ENCODE measurements at places on chromosomes 12 and 14. TPM values are rescaled to one million over a fixed set of nuclear protein-coding genes. Genes with fewer than 3 reads are reported as not detected.

ASCL1 gene
- not detected for total RNA-seq

DNA sequence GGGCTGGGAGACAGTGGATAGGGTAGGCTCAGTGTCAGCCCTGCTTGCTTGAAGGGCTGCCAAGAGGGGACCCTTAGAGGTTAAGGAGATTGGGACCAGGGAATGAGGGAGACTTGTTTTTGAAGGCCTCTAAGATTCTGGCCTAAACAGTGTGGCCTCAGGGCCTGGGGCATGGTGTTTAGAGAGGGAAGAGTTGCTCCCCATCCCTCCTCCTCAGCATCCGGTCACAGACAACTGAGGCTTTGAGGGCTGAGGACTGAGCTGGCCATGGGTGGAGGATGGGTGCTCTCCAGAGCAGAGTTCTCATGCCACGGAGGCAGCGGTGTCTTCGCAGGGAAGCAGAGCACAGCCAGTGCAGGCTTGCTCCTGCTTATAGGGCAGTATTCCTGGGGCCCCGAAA is 49.4 kb downstream of the KRT80 start:
- DNase-seq: no peak

GRCh38 chr12:45509621-45510020 is 219.9 kb upstream of the ARID2 start:
- DNase-seq: no peak

GRCh38 chr14:35730871-35731270 is 78.2 kb downstream of the RALGAPA1 start:
- no peak for DNase-seq

DNA sequence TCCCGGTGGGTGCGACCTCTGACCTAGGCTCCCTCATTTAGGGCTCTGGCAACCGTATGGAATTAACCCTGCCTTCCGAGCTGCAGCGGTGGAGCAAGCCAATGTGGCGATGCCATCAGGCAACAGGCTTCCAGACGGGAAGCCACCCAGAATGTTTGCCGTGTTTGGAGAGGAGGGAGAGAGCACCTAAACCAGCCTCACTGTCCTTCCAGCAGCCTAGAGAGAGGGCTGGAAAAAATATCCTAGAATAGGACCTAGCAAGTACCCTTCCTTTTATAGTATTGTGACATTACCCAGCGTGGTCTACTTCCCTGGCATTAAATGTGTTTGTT is 287 bp upstream of the SLC2A13 start:
- no peak for DNase-seq

GRCh38 chr14:84361476-84361875 is 1168.5 kb upstream of the FLRT2 start:
- no peak for DNase-seq

GRCh38 chr12:19810213-19810612 is 370.9 kb downstream of the AEBP2 start:
- DNase-seq: no peak

KRT75 gene
- not detected for total RNA-seq

DNA sequence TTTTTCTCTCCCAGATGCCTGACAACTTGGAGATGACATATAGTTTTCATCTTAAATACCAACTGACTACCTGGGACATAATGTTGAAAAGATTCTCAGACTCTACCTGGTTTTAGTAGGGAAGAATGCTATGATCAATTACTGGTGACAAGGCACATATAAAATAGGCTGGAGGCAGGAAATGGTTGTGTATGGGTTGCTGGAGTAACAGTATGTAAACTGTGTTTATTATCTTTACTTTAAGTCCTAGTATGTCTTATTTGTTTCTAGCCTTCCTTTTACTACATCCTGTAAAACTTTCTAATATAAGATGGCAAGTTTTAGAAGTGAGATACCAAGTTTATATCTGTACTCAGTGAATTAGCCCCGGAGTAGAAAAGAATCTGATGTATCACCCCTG is 98.1 kb downstream of the NUBPL start:
- no peak for DNase-seq

- DNase-seq: no peak
Observed at GRCh38 chr14:68543516-68543915, 249.4 kb downstream of the ZFP36L1 start.

GRCh38 chr14:53390008-53390407 is 236.9 kb upstream of the DDHD1 start:
- no peak for DNase-seq

DIO3 gene
- total RNA-seq: not detected

DNA sequence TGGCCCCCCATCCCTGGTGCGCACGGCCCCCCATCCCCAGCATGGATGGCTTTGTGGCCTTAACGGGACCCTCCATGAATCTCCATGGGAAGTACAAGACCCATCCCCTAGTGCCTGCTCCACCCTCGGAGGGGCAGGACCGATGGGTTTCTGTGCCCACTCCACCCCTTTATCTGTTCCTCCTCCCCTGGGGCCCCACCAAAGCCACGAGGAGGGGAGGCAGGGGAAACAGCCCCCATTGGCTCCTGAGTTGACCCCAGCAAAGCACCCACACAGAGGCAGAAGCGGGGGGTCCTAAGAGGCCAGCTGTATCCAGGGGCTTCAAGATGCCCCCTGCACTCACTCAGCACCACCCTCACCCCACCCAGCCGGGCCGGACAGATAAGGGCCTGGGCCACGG is 36.1 kb upstream of the TMEM179 start:
- no peak for DNase-seq

DNA sequence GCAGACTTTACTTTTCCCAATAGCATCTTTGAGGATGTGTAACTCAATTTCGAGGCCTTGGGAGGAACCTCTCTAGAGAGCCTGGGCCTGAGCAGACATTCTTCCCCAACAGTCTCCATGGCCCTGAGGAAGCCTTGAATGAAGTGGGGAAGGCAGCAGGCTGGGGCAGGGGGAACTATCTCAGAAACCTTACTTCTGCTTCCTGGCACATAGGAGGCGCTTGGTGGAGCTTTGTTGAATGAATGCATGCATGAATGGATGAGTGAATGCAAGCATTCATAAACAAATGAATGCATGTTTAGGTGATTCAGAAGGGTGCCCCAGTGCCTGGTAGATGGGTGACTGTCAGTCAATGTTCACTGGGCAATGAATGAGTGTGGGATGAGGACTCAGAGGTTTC is 58.3 kb downstream of the GALNT16 start:
- no peak for DNase-seq

- peak; percentile 36 for DNase-seq
Observed at GRCh38 chr12:49706351-49707127, 666 bp downstream of the FMNL3 start.

DNA sequence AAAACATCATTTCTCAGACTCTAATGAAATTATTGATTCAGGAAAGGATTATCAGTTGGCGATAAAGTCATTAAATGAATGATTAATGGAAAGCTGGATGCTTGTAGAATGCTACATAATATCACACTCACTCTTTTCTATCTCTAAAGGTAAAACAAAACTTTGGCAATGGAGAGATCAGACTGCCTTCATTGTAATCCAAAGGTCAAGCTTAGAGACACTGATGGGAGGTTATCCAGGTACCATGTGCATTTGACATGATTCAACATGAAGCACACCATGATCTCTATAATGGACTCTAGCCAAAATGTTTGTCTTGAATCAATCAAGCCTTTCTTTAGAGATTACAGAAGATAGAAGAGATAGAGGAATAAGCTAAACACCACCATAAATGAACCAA is 110.1 kb upstream of the USP44 start:
- no peak for DNase-seq

DNA sequence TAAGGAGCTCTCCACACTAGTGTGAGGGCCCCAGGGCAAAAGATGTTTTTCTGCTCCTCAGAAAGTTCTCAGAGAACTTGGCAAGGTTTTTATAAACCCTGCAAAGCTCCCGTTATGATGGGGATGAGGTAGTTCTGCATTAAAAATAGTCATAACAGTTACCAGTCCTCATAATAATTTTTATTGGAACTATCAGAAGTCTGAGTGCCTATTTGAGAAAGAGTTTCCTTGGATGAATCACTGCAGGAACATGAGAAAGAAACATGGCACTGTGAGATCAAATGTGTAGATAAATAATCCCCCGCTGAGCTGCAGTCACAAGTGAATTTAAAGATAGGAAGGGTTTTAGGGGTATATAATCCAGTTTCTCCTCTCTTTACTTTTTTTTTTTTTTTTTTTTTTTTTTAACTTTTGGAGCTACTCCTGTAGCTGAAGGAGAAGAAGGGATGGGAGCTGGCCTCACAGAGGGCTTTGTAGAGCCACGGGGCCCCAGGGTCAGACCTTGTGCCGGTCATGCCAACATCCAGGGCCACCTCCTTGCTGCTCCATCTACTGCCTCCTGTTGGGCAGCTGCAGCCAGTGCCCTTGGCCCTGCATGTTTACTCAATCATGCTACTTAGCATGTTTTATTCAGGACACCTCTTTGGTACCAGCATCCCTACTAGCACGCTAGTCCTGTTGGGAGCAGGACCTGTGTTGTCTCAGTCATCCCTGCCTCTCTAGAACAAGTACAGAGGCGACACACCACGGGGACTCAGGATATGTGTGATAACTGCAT is 39.5 kb downstream of the EVL start:
- peak; percentile 47 for DNase-seq

PAN2 gene
- 55.7 TPM for total RNA-seq

DNA sequence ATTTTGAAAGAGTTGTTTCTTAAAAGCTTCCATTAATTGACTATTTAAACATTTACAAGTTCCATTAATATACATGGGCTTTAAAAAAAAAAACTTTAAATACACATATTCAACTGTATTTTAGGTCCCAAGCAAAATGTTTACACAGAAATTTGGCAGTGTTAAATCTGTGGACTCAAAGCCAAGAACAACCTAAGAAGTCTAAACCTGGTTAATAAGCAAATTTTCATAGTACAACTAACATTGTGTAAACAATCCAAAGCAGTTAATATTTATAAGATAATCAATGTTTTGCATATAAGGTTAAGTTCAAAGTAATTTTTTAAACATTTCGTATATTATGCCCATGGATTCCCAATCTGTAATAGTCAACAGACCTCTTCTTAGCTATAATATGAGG is 77.0 kb downstream of the EPS8 start:
- DNase-seq: no peak

DNA sequence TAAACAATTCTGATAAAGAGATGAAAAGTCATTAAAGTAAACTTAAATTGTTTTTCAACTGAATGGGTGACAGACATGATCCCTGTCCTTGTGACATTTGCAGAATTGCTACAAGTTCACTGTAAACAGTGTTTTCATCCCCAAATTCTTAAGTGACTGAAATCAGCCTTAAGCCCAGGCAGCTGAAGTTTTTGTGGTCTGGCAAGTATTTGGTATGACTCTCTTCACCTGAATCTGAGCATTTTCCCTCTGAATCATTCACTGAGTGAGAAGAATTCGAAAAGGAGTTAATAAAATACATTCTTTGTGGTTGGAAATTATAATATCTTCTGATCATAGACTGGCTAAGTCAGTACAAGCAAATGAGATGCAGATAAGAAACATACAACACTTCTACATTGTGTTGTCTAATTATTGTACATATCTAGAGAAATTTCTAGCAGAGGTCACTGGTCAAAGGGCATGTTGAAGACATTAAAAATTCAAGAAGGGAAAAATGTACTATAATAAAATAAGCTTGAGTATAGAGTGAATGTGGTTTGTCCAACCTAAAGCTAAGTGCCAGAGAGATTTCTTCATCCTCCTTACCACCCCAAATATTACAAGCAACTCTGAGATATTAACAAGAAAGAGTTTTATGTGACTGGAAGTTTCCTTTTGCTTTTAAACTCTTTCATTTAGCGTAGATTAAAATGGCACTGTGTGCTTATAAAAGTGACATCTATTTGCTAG is 177.8 kb upstream of the DIO2 start:
- DNase-seq: no peak

DNA sequence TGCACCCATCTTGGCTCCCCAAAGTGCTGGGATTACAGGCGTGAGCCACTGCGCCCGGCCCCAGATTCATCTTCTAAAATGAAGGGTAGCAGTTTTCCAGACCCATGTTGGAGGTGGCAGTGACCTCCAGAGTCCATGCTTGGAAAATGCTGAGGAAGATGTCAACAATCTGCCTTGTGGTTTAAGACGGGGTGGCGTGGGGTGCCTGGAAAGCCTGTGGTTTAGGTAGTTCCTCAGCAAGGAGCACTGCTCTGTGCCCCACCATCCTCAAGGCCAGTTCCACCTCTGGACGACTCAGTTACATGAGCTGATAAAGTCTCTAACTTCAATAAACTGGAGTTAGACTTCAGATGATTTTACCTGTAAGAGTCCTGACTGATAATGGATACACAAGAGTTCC is 48.6 kb downstream of the DRAM1 start:
- no peak for DNase-seq

SLC39A5 gene
- total RNA-seq: 0.54 TPM

CPM gene
- 5.8 TPM for total RNA-seq

DNA sequence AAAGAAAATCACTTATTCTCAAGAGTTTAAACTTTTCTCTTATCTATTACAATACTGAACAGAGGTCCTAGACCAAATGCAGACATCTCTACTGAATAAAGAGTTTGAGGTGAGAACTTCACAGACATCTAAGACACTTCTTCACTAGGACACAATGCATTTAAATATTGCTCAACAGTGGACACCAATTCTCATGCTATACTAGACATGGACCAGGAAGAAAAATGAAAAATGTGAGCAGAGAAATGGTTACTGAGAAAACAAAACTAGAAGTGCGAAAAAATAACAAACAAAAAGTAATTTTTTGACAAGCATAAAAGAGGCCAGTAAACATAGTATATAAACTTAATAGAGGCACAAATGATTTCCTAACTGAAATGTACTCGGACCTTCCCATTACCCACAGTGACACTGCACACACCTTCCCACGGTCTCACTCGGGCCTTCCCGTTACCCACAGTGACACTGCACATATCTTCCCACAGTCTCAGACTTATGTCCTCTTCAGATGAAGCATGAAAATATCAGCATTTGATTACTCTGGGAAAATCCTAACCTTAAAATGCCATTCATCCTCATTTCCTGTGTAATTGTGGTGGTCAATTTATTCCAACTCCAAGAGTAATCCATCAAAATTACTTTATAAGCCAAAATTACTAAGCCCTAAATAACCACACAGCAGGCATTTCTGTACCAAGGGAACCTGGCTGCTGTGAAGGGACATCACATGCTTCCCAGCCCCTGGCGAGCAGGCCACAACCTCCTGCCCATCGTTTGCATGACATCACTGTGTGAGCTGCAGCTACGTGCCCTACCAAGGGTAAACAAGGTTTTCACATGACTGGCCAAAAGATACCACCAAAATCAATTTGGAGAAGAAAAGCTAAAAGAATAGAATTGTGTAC is 6.4 kb downstream of the SLC15A4 start:
- DNase-seq: peak; percentile 42

BHLHE41 gene
- not detected for total RNA-seq

All from activated CD8-positive, alpha-beta T cell treated with anti-CD3 and anti-CD28 coated beads for 36 hours (primary cell).